Lower lobe of right lung (tissue), 2 donors: ENCODE measurements at places on chromosomes 12 and 14. TPM values are rescaled to one million over a fixed set of nuclear protein-coding genes. Genes with fewer than 3 reads are reported as not detected.

DNA sequence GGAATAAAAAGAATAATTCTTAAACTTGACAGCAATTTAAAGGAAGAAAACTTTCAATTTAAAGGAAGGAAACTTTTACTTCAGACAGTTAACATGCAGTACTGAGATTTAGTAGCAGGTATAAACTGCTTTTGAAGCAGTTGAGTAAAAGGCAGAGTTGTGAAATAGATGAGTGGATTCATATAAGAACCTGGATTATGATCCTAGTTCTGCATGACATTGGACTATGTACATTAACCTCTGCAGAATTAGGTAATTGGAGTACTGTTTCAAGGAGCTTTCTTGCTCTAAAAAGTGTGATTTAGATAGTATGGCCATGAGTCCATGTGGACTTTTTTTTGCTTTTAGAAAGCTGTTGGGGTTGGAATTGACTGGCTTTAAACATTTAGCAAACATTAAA is 29.7 kb downstream of the ATP2A2 start:
- DNase-seq, result no peak

The OR4E2 gene
- total RNA-seq, result not detected

- no peak for DNase-seq
Observed at GRCh38 chr12:128942960-128943477, 89.7 kb downstream of the GLT1D1 start.

The CD4 gene
- total RNA-seq, result 80.3 TPM

- DNase-seq, result peak; percentile 44
Observed at GRCh38 chr12:65603438-65604351, 220.6 kb upstream of the HMGA2 start.

- DNase-seq, result no peak
Observed at GRCh38 chr12:130973906-130974305, 20.2 kb downstream of the ADGRD1 start.

- no peak for DNase-seq
Observed at GRCh38 chr14:101222362-101223070, 319.0 kb upstream of the RTL1 start.

The ADGRD1 gene
- total RNA-seq, result 108 TPM

- DNase-seq, result no peak
Observed at GRCh38 chr12:62288328-62288727, 28.1 kb downstream of the USP15 start.

GRCh38 chr14:75626863-75627262 is 33.8 kb downstream of the ERG28 start:
- DNase-seq, result no peak

DNA sequence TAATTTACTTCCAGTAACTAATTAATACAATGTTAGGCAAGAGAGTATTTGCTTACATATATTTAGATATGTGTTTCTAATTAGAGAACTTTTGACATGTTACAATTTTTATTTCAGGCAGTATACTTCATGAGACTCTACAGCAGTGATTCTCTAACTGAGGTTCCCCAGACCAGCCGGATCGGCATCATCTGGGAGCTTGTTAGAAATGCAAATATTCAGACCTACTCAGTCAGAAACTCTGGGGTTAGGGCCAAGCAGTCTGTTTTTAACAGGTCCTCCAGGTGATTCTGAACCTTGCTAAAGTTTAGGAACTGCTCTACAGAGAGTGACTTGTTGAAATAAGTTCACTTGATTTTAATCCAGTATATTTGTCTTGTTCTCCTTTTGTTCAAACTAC is 46.5 kb downstream of the ARID2 start:
- DNase-seq, result no peak

DNA sequence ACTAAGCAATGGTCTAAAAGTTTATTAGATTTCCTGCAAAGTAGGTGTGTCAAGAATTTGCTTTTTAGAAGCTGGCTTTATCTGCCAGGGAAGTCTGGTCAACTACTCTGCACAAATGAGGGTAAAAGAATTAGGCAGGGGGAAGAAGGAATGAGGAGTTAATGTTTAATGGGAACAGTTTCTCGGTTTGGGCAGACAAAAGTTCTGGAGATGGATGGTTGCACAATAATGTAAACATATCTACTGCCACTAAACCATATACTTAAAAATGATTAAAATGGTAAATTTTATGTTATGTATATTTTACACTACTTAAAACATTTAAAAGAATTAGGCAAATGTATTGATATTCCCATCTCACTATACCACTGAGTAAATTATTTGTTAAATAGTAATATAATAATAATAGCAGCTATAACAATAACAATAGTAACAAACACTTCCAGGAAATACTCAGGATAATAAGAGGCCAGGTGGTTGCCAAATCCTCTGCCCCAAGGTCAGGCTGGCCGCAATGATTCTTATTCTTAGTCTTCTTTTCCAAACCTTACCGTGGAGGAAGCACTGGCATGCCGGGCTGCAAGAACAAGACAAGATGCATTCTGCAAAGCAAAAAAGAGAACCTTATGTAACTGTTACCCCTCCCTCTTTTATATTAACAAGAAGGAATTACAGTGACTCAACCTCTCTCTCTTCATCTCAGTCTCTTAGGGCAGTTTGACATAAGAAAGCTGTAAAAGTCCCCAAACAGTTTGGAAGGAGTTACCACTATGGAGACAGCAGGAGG is 13.9 kb downstream of the CS start:
- no peak for DNase-seq

The TCL1A gene
- total RNA-seq, result not detected

The PIGH gene
- total RNA-seq, result 17.2 TPM

The TTC6 gene
- 9.2 TPM for total RNA-seq

- DNase-seq, result no peak
Observed at GRCh38 chr12:89450907-89451306, 73.7 kb downstream of the GALNT4 start.

The LTB4R gene
- 14.1 TPM for total RNA-seq

GRCh38 chr14:74516451-74517160 is 23.0 kb downstream of the ISCA2 start:
- DNase-seq, result peak; percentile 39

DNA sequence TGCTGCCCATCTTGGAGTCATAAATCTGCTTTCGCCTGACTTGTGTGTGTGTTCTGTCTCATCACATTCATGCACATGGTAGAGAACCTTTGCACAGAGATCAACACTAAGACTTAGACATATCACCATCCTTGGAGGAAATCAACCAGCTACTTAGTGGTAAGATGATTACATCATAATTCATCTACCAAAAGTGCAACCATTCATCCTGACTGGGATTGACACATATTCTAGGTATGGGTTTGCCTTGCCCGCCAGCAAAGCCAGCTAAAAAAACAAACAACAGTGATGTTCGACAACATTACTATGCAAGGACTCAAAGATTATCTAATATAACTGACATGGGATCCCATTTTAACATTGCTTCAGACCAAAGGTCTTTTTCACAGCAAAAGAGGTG is 228.7 kb downstream of the NUAK1 start:
- no peak for DNase-seq

DNA sequence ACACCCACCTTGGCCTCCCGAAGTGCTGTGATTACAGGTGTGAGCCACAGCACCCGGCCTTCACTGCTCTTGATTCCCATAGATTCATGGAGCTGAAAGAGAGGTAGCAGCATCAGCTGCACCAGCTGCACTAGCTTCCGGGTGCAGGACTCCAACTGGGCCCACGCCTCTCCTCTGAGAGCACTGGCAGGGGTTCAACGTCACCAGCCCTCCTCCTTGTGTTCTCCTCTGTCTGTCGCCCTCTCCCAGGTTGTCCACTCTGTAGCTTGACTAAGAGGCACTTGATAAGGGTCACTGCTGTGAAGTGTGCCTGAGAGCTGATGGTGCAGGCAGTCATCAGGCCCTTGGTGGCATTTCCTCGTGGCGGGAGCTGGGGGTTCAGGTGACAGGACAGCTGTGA is 28.3 kb downstream of the MLXIP start:
- peak; percentile 87 for DNase-seq

The RAD51AP1 gene
- 3.7 TPM for total RNA-seq

The SERPINA12 gene
- total RNA-seq, result not detected

GRCh38 chr14:94307410-94307992 is 14.4 kb upstream of the SERPINA10 start:
- DNase-seq, result no peak

- no peak for DNase-seq
Observed at GRCh38 chr14:104034976-104035699, 50.4 kb upstream of the ASPG start.

The RPGRIP1 gene
- total RNA-seq, result 1.1 TPM

- DNase-seq, result peak; percentile 100
Observed at GRCh38 chr12:31728917-31729640, at the start of gene AMN1. TSS of gene AMN1 (minus strand) at chr12:31729021. CDS start at chr12:31729008, 13 bp downstream.

DNA sequence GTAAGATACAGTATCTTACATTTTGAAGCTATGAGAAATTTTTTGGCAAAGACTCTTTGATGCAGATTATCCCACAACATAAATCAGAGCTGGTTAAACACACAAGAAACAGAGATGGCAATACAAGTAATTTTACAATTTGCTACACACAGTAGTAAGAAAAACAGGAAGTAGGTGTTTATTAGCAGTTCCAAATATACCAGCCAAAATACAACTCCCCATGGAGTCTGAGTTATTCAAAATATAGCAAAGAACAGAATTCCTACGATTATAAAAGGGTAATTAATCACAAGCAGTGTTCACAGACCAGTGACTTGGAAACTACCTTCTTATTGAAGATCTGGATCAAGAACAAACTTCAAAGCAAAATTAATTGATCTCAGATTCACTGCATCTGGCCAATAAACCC is 83.9 kb downstream of the BMP4 start:
- no peak for DNase-seq

- no peak for DNase-seq
Observed at GRCh38 chr12:24728366-24728765, 220.5 kb downstream of the BCAT1 start.

- no peak for DNase-seq
Observed at GRCh38 chr14:105261781-105262180, 13.4 kb downstream of the BTBD6 start.

DNA sequence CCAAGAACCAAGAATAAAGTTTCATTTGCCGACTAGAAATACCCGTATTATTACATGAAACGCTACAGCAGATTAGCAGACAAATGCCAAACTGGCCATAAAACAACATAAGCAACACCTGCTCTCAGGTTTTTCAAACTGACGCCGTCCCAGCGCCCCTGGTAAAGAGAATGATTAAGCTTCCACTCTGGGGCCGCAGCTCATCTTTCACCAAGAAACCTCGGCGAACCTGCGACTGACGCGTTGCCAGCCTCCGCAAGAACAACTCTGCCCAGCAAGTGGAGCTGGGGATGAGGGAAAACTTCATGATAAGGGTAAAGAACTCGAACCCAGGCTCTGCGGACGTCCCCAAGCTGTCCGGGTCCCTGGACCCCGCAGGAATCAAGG is 530 bp downstream of the ARL1 start:
- DNase-seq, result peak; percentile 56

The MLEC gene
- total RNA-seq, result 98.1 TPM

DNA sequence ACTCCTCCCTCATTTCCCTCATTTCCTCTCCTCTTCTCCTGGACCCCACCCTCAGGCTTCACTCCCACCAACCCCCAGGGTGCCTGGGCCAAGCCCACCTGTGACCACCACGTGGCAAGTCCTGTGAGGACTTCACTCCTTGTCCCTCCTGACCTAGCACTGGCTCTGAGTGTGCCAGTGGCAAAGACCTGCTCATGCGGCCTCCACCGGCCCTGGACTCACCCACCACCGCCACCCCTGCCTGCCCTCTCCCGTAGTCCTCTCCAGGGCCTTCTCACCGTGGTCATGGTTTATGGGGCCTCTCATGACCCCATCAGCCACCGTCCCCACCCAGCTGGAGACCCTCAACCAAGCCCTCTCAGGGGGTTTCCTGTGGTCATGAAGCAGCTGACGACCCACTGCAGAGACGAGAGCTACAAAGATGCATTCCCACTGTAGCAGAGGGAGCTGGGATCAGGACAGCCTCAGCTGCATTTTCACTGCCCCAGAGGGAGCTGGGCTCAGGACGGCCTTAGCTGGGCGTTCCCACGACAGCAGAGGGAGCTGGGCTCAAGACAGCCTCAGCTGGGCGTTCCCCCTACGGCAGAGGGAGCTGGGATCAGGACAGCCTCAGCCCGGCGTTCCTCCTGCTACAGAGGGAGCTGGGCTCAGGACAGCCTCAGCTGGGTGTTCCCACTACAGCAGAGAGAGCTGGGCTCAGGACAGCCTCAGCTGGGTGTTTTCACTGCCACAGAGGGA is 3.2 kb upstream of the C14orf180 start:
- no peak for DNase-seq

DNA sequence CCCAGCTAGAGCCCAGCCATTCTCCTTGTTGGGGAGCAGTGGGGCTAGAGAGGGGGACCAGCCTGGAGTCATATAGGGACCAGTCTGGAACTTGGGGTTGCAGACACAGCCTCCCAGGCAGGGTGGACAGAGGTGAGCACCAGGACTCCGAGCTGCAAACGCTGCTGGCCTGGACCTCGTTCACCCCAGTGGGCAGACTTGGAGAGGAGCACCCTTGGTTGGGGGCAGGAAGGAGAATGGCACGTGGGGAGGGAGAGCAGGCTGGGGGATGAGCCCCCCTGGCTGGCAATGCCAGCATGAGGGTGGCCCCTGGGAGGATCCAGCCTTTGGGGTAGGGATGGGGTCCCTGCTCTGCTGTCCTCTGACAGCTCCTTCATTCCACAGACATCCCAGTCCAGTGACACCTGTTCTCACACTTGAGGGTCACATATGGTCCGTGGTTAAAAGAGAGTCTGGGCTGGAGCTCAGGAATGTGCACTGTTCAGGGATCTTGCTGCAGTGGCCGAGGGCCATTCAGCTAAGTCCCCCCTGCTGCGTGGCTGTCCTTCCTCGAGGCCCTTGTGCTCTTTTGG is 2.8 kb downstream of the LBHD2 start:
- peak; percentile 41 for DNase-seq

DNA sequence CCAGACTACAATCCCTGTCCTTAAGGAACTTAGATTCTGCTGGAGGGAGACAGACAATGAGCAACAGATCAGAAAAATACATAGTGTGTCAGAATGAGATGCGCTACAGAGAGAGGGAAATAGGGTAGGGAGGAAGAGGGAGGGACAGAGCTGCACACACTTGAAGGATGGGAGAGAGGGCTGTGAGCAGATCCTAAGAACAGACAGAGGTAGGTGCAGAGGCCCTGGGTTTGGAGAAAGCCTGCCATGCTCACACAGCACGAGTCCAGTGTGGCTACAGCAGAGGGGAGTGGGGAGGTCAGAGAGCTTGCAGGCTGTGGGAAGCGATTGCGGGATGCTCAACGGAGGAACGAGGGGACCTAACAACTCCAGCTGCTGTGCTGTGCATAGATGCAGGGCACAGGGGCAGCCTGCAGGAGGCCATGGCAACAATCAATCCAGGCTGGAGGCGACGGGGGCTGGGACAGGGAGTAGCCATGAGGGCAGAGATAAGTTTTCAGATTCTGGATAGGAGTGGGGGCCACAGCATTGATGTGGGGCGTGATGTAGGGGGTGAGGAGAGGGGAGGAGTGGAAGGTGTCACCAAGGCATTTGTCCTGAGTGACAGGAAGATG is 20.7 kb downstream of the FAIM2 start:
- peak; percentile 19 for DNase-seq

The NINJ2 gene
- total RNA-seq, result 18.1 TPM

DNA sequence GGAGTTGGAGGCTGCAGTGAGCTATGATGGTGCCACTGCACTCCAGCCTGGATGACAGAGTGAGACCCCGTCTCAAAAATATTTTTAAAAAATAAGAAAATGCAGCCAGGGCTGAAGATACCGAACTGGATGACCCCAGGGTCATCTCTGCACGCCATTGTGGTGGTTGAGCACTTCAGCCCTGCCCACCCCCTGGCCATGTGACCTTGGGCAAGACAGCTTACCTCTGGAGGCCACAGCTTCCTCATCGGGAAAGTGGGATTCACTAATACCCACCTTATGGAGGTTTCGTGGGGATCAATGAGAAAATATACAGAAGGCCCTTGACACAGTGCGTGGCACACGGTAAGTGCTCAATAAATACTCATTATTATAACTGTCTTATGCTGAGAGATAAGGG is 25.5 kb downstream of the MVK start:
- no peak for DNase-seq

The LRP6 gene
- total RNA-seq, result 47.4 TPM
